ENCODE measurements at places on chromosomes 3 and 15. TPM values are rescaled to one million over a fixed set of nuclear protein-coding genes. Genes with fewer than 3 reads are reported as not detected.

XCR1 gene
- not detected for total RNA-seq

SSR3 gene
- total RNA-seq, result 109 TPM

METTL6 gene
- 7.8 TPM for total RNA-seq

CEMIP gene
- 2.9 TPM for total RNA-seq

DNA sequence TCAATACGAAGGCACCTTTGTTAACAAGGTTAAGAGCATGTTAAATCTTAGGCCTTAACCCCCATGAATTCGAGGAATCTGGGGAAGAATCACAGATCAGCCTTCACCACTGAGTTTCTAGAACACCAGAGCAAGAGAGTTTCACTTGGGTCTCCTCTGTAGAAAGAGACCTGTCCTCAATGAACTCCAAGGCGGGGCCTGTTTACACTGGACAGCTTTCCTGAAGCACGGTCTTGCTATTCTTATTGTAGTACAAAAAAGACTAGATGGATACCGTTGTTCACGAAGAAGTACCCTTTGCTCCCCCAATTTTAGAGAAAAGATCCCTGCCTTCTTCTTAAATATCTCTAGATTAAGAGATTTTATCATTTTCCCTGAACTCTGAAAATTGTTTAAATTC is 64.9 kb downstream of the USF3 start:
- DNase-seq, result no peak

- DNase-seq, result no peak
These were observed 901 bp upstream of the MANF start for GRCh38 chr3:51384055-51384725.

GRCh38 chr3:48451270-48451669 is 4.7 kb downstream of the ATRIP start:
- DNase-seq, result no peak

DNA sequence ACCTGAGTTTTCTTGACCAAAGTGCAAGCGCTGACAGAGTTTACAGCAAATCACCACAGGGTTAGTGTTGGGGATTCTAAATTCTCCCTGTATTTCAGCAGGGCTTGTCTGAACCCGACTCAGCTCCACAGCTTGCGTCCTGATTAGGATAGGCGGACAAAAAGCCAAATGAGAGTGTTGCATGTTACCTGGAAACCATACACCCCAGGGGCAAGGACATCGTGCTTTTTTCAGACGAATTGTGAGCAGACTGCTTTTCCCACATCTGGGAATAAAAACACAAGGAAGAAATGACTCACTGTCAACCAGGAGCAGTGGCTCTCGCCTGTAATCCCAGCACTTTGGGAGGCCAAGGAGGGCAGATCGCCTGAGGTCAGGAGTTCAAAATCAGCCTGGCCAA is 3.0 kb downstream of the DZIP1L start:
- no peak for DNase-seq

GRCh38 chr3:169772305-169772896 is 795 bp upstream of the MYNN start:
- peak; percentile 81 for DNase-seq

DNA sequence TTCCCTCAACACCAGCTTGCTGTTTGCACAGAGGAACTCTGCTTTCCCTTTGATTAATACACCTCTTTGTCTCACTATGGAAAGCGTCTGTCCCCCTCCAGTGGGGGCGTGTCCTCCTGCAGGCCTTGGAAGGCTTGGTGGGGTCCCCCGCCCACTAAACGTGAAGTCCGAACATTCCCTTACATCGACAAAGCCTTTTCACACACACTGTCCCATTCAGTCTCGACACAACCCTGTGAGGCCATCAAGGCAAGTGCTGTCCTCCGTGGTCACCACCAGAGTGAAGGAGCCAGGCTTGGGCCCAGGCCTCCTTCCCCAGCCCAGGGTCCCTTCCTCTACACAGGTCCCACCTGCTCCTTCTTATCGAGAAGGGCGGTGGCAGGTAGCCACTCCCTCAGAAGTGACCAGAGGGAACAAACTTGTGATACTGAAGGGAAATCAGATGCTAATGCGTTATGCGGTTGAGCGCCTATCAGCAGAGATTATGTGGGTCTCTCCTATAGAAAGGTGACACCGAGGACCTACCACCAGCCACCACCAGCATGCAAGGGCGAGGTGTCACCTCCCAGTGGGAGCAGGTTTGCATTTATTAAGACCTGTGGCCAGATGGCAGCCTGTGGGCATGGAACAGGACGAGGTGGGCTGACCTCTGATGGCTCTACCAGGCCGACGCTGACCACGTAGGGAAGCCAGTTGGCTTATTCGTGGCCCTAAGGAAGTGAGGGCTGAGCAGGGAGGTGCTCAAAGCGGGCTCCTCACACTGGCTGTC is 6.6 kb downstream of the NRROS start:
- no peak for DNase-seq

GRCh38 chr15:75759416-75760130 is 46.9 kb upstream of the CSPG4 start:
- DNase-seq, result no peak

- DNase-seq, result no peak
These were observed 22.0 kb upstream of the ARPP21 start for GRCh38 chr3:35617370-35617769.

DNA sequence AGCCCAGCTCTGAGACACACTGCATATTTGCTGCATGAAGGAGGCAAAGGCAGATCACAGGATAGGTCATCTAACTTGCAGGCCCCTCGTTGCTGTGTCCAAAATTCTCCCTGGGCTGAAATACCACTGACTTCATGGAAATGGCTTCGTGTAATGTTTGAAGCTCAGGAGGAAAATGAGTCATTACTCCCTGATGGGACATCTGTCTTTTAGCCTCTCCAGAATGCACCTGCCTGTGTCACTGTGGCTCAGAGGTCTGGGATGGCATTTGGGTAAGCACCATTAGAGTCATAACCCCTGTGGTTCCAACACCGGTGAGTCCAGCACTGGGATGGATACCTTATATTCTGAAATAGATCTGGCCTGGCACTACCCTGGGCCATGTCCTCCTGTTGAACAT is 51.5 kb downstream of the IL12A start:
- no peak for DNase-seq

GRCh38 chr3:171108066-171108465 is 81.5 kb upstream of the SLC2A2 start:
- DNase-seq, result no peak

- DNase-seq, result no peak
These were observed 405 bp downstream of the NPRL2 start for GRCh38 chr3:50350213-50350526.

DNA sequence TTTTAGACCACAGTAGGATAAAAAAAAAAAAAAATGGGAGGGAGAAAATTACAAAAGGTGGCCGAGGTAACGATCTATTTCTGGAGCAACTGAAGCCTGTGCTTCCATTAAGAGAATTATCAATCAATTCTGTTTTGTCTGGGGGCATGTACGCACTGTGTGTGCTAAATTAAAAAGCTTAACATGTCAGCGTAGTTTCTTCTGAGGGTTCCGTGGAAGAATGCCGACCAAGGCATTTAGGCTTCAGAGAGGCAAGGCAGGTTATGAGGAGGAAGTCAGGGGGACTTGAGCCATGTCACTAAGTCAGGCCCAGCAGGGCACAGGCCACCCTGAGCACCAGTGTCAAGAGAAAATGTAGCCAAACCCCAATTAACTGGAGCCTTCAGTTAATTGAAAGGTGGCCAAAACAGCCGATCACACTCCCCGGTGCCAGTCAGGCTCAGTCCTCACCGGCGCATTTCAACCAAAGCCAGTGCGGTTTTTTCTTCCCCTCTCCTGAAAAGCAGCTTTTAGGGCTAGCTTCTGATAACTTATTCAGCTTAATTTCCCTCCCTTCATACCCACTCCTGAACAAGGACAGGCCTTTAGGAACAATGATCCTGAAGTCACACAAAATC is 113.9 kb downstream of the MEGF11 start:
- DNase-seq, result no peak

Data from right atrium auricular region (tissue), 2 donors.